ENCODE measurements at places on chromosomes 16 and 17.

- no peak for DNase-seq
Measured at GRCh38 chr16:49727611-49728010, 128.3 kb downstream of the ZNF423 start.

DNA sequence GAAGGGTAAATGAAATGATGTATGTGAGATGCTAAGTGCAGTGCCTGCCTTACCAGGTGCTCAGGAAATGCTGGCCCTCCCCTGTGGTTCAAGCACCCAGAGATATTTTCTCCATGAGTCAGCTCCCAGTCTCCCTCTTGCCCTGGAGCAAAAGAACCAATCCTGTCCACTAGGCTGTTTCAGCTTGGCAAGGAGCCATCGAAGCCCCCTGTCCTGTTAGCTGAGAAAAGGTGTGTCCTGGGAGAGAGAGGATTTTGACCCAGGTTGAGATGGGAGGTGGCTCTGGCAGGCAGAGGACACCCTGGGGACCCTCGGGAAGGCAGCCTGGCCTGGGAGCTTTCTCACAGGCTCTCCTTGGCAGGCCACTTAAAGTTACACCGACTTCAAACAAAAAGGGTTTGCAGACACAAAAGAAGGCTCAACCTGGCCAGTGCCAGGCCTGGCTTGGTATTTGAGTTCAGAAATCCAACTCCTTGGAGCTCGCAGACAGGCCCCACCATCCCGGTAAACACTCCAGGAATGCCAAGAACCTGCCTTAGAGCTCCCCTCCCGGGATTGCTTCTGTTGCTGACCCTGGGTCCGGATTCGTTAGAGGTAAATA lies 29.6 kb downstream of the NTN1 start:
- DNase-seq, result no peak

GRCh38 chr16:53852678-53853077 lies 148.7 kb downstream of the FTO start:
- DNase-seq, result no peak

- DNase-seq, result no peak
Measured at GRCh38 chr16:85303354-85303883, 191.1 kb upstream of the CIBAR2 start.

GRCh38 chr17:81572563-81573168 lies 20.5 kb upstream of the FAAP100 start:
- no peak for DNase-seq

- no peak for DNase-seq
Measured at GRCh38 chr16:47236716-47237115, 93.0 kb upstream of the NETO2 start.

DNA sequence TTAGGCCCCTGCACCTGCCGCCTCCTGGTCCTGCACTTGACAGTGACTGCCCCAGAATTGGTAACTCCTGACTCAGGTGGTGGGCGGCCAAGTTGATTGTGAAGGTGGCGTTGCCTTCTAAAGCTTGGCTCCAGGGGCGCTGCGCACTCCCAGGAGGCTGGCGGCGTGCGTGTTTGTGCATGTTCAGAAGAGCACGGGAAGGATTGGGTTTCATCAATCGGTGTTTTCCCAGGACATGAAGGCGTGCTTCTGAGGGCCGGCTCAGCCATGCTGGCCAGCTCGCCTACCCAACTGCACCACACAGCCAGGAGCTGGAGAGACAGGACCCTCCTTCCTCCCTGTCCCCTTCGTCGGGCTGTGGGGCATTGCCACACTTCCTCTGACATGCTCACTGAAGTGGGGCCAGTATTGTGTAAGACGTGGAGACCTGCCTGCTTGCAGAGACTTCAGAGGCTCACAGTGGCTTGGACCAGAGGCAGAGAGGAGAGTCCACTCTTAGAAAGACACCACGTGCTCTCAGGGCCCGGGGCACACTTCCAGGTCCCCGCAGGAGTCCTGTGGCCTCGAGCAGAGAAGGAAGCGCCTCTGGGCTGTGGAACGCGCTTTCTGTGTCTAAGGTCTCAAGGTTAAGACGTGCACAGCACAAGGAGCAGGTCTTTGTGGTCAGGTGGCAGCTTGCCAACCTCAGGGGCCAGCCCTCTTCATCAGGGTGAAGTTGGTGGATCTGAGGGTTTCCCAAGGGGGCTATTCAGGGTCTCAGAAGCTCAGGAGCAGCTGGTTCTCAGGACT lies 2.8 kb downstream of the RAB40C start:
- no peak for DNase-seq

GRCh38 chr17:75779987-75780889 lies 4.4 kb upstream of the UNK start:
- no peak for DNase-seq

- no peak for DNase-seq
Measured at GRCh38 chr17:69907132-69907847, 167.7 kb upstream of the KCNJ16 start.

DNA sequence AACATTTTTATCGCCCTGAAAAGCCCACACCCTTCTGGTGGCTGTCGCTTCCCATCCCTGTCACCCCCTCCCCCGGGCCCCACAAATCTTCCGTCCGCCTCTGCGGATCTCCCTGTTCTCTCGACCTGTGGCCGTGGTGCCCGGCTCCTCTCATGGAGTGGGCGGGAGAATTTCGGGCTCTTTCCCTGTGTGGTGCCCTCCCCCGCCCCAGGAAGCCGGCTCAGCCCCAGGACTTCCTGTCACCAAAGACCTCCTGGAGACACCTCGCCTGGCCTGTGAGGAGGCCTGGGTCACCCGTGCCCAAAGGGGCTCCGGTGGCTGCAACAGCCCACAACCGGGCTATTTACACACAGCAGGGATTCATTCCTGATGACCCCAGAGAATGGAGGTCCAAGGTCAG lies 26.1 kb upstream of the UBE2I start:
- DNase-seq, result no peak

DNA sequence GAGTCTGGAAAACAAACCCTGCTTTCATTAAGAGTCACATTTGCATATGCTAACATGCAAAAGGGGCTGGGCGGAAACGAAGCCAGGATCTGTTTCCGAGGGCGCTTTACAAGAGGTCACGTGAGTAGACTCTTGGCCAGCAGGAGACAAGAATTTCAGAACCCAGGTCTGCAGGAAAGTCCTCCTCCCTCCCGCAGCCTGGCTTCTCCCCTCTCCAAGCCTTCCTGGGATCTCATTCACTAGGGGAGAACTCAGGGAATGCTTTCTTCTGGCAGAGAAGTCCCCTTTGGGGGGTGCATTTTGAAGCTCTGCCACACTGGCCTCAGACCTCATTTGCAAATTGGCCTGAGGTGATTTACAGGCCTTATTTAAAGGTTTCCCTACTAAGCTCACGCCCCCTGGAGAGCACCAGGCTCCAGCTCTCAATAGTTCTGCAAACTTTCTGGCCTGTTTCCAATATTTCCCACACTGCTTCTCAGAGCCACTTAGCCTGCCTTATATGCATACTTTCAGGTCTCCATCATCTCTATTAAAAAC lies 57.2 kb upstream of the CACNG5 start:
- DNase-seq, result peak; percentile 14

GRCh38 chr17:1461198-1461944 lies 5.3 kb upstream of the CRK start:
- no peak for DNase-seq

DNA sequence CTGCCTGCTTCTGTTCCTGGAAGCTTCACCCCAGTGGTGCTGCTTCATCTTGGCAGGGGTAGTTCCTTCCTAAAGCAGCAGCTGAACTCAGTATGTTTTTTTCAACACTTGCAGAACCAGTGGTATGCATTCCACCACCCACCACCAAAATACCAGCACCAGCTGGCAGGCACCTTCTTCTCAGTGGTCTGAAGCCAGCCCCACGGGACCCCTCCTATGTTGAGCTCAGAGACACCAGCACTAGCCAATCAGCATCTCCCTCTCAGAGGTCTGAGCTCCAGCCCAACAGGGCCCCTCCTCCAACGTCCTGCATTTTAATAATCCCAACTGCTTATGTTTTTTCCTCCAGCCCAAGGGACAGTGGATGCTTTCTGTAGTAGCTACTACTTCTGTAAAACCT lies 299.6 kb upstream of the CCL2 start:
- no peak for DNase-seq

- no peak for DNase-seq
Measured at GRCh38 chr17:5895276-5895675, 174.9 kb upstream of the WSCD1 start.

- no peak for DNase-seq
Measured at GRCh38 chr16:4994719-4995434, 36.7 kb downstream of the SEC14L5 start.

- no peak for DNase-seq
Measured at GRCh38 chr16:85901110-85901509, 2.1 kb downstream of the IRF8 start.

GRCh38 chr17:27612160-27612770 lies 18.7 kb upstream of the LGALS9 start:
- DNase-seq, result no peak

- no peak for DNase-seq
Measured at GRCh38 chr17:78411241-78411857, 32.9 kb downstream of the PGS1 start.

DNA sequence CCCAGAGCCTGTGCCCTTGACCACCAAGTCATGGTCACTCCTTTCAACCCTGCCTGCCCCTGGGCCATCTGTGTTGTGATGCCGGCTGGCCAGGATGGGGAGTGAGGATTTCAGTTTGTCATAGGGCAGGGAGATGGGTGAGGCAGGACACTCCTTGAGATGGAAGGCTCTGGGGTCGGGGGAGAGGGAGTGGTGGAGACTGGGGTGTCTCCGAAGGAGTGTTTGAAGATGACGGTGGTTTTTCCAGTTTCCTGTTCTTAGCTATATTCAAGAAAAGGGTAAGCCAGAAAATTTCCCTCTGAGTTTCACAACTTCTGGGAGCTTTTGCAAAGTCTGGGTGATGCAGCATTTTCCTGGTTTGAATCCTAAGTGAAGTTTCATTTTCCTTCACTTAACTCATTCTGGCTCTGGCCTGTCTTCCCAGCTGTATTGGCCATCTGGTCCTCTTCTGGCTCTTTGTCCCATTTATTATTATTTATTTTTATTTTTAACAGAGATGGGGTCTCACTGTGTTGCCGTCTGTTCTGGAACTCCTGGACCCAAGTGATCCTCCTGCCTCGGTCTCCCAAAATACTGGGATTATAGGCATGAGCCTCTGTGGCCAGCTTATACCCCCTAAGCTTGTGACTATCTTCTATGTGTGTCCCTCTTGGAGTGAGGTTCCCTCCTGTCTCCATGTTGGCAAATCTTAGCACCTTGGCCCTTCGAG lies 27.7 kb downstream of the ABCC1 start:
- DNase-seq, result no peak

GRCh38 chr17:34166352-34166751 lies 88.7 kb upstream of the CCL2 start:
- no peak for DNase-seq

GRCh38 chr17:28180449-28180848 lies 138.0 kb downstream of the NLK start:
- DNase-seq, result no peak

DNA sequence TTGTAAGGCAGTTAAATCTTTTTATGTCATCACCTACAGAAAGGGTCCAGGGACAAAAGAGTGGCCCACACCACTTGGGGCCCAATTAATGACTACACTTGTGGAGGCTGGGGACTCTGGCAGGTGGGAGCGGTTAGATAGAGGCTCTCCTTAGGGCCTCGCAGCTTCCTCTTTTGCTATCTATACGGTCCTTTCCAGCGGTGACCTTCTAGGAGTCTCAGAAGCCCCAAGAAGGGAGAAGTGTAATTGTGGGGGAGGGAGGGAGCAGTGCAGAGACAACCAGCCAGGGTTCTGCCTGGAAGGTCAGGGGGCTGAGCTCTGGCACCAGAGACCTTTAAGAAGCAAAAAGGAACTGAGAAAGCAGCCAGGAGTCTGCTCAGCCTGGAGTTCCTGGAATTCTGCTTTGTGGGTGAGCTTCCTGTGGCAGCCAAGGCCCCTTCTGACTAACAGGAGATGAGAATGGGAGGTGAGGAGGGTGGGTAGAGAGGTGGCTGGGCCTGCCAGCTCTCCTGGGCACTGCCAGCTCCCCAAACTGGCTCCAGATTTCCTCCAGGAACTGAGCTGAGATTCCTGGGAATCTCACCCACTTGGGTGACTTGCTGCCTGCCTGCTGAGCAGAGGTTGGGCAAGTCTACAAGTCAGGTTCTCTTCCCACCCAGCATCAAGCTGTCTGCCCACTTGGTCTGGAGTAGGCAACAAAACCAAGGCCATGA lies 16.3 kb upstream of the MAP3K14 start:
- DNase-seq, result no peak

DNA sequence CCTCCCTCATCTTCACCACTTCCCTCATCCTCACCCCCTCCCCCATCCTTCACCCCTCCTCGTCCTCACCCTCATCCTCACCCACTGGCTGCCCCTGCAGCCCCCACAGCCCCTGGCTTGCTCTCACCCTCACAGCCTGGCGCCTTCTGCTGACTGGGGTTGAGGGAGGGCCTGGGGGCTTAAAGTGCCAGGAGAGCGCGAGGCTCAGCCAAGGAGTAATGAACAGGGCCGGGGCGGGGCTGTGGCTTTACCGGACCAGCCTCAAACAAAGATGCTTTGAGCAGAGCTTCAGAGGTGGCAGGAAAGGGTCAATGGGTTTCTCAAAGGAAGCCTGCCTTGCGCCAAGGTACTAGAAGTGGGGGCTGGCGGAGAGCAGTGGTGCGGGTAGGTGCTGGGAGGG lies at the start of gene PRSS33:
Gene PRSS33, minus strand, starts transcription at position 155 of the 400 bp plus-strand sequence. CDS start 1,013 bp downstream, outside the sequence.
- DNase-seq, result no peak

GRCh38 chr17:36932694-36933511 lies 4.4 kb upstream of the LHX1 start:
- DNase-seq, result no peak

DNA sequence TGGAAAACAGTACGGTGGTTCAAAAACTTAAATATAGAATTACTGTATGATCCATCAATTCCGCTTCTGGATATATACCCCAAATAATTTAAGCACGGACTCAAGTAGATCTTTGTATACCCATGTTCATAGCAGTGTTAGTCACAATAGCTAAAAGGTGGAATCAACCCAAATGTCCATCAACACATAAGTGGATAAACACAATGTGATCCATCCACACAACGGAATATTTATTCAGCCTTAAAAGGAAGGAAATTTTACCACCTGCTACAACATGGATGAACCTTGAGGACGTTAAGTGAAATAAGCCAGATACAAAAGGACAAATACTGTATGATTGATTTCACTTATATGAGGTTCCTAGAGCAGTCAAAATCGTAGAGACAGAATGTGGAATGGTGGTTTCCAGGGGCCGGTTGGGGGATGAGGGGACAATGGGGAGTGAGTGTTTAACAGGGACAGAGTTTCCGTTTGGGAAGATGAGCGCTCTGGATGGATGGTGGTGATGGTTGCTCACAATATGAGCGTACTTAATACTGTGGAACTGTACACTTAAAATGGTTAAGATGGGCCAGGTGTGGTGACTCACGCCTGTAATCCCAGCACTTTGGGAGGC lies 5.4 kb upstream of the RNF222 start:
- no peak for DNase-seq

Measured in fibroblast of skin of left biceps (primary cell).